Endothelial cell of umbilical vein (primary cell): ENCODE measurements at places on chromosomes 4 and X. TPM values are rescaled to one million over a fixed set of nuclear protein-coding genes. Genes with fewer than 3 reads are reported as not detected.

GYG2 gene
- total RNA-seq, result 0.22 TPM in 1 of 2 replicates, not detected in the other

PAGE4 gene
- not detected in 2 replicates for total RNA-seq

DRP2 gene
- 0.31 and 0.78 TPM in 2 replicates for total RNA-seq

TRAM1L1 gene
- 0.88 and 1.1 TPM in 2 replicates for total RNA-seq

ART3 gene
- total RNA-seq, result not detected in 2 replicates

TSC22D3 gene
- total RNA-seq, result 21.1 and 29.1 TPM in 2 replicates

ZAR1 gene
- not detected in 2 replicates for total RNA-seq

FAM53A gene
- 1.3 and 1.7 TPM in 2 replicates for total RNA-seq

TCP11X2 gene
- not detected in 2 replicates for total RNA-seq

BCLAF3 gene
- 5.0 and 5.1 TPM in 2 replicates for total RNA-seq

EVC2 gene
- total RNA-seq, result 5.7 and 8.8 TPM in 2 replicates

ATP1B4 gene
- total RNA-seq, result not detected in 2 replicates

MAGEB17 gene
- total RNA-seq, result not detected in 2 replicates

CTAG1B gene
- not detected in 2 replicates for total RNA-seq
